PC-3 (cell line): ENCODE measurements at places on chromosomes 2 and 18. TPM values are rescaled to one million over a fixed set of nuclear protein-coding genes. Genes with fewer than 3 reads are reported as not detected.

The TYW5 gene
- total RNA-seq = 5.4 and 9.0 TPM in 2 replicates

The SERPINB13 gene
- not detected in 2 replicates for total RNA-seq

- no peak for DNase-seq
These were observed 43.2 kb upstream of the SKA1 start for GRCh38 chr18:50331691-50332090.

DNA sequence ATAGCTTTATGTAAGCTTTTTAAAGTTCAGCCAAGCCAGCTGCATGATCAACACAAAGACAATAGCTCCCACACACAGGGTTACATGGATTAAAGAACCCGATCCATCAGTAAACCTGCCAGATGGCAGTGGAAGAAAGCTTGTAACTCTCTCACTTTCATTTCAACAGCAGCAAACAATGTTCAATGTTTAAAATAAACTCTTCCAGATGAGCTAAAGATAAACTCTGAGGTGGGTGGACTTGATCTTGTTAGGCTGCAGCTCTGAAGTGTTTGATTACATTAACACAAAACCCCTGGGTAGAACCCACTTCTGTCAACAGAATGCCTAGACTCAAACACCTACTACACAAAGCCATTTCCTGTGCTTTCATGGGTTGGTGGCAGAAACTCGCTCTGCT lies 13.9 kb downstream of the RDH14 start:
- no peak for DNase-seq

DNA sequence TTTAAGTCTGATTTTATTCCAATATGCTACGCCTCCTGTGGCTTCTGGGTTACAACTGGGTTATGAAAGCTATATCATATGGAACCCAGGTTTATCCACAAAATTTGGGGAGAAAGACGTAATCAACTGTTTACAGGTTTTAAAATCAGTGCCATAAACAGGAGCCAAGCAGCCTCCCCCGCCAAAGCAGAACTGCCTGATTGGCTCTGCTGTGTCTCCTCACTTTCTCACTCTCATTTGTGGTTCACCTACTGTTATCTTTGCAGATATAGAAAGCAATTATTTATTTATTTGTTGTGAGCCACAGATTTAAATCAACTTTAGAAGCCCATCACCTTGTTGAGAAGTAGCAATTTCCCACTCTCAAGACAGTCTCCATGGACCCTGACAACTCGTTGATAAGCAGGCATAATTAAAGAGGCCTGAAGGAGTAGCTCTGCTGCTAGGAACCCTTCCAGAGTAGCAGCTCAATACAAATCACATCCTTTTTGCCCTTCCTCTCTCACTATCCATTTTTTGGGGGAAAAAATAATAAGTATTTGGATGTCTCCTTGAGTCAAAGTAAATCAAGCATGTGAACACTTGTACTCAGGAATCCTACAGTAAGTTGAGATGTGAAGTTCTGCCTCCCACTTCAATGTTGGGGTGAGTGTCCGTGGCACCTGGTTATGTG lies 191.0 kb upstream of the CCDC150 start:
- no peak for DNase-seq

DNA sequence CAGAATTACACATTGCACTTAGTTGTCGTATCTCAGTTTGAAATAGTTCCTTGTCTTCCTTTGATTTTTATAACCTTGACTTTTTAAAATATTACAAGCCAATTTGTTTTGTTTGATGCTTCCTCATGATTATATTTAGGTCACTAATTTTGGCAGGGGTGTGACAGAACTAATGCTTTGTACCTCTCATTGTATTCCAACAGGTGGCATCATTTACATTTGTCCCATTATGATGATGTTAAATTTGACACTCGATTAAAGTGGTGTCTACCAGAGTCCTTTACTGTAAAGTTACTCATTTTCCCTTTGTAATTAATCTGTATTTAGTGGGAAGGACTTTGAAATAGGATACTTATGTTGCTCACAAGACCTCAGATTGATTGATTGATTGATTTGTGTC lies 21.5 kb upstream of the MFSD2B start:
- peak; percentile 62 for DNase-seq

- peak; percentile 81 for DNase-seq
These were observed 12.5 kb downstream of the NPC1 start for GRCh38 chr18:23573626-23574431.
